ENCODE measurements at places on chromosomes 3 and 15. TPM values are rescaled to one million over a fixed set of nuclear protein-coding genes. Genes with fewer than 3 reads are reported as not detected.

Gene RYR3
- polyA plus RNA-seq = 11.7 TPM

Gene EXD1
- polyA plus RNA-seq = not detected

Gene AGBL1
- polyA plus RNA-seq = 0.07 TPM

Gene DPPA2
- not detected for polyA plus RNA-seq

Gene THAP10
- 7.3 TPM for polyA plus RNA-seq

Gene IQCB1
- 49.7 TPM for polyA plus RNA-seq

Gene TMEM212
- polyA plus RNA-seq = 0.80 TPM

Gene TM4SF18
- 16.1 TPM for polyA plus RNA-seq

Gene SPATA12
- polyA plus RNA-seq = not detected

Gene PARP6
- 132 TPM for polyA plus RNA-seq

Gene MED12L
- polyA plus RNA-seq = 1.3 TPM
